GM04503 (cell line): ENCODE measurements at places on chromosomes 3 and 15.
A peak's percentile ranks its signal among the peaks of the same experiment; 100 is the strongest.

GRCh38 chr3:81308306-81308705, 453.1 kb downstream of the GBE1 start:
- DNase-seq, result no peak

- DNase-seq, result peak; percentile 37
Observed at GRCh38 chr15:79970624-79971434, at the start of gene BCL2A1. Gene BCL2A1, minus strand, starts transcription at chr15:79971196. Its CDS starts 77 bp downstream, at chr15:79971119.

- peak; percentile 20 for DNase-seq
Observed at GRCh38 chr3:64533617-64534317, 154.0 kb downstream of the ADAMTS9 start.

DNA sequence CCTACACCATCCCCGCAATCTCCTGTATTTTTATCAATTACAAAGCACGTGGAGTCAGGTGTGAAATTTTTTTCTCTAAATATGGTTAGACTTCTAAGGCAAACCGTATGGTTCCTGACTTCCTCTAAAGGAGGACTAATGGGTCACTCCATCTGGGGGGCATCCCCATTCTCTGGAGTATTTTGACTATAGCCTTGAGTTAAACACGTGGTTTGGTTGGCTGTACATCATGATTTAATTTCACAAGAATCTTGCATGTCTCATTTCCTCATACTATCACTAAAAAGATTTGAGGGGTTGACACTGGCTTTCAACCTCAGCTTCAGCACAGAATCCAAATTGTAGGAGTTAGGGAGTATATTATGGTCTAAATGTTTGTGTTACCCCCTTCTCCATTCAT, 25.3 kb upstream of the ZNF770 start:
- no peak for DNase-seq

GRCh38 chr3:49276475-49277382, at the start of gene C3orf62:
Gene C3orf62, minus strand, starts transcription at chr3:49277232. Its CDS starts 360 bp downstream, at chr3:49276872.
- DNase-seq, result peak; percentile 24

DNA sequence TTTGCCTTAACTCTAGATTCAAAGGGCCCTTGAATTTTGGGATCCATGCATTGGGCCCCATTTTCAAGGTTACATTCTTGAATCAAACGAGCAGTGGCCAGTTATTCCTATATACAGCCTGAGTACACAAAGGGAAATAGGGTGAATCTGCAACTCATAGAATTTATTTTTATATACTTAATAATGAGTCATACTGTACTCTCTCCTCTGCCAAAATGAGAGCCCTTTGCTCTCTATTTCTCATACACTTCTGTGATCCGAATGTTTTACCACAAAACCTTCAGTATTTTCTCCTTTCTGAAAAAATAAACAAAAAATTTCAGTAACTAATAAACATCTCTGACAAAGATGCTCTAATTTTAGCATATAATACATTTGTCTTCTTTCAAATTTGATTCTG, 116.7 kb downstream of the SERPINI1 start:
- no peak for DNase-seq

DNA sequence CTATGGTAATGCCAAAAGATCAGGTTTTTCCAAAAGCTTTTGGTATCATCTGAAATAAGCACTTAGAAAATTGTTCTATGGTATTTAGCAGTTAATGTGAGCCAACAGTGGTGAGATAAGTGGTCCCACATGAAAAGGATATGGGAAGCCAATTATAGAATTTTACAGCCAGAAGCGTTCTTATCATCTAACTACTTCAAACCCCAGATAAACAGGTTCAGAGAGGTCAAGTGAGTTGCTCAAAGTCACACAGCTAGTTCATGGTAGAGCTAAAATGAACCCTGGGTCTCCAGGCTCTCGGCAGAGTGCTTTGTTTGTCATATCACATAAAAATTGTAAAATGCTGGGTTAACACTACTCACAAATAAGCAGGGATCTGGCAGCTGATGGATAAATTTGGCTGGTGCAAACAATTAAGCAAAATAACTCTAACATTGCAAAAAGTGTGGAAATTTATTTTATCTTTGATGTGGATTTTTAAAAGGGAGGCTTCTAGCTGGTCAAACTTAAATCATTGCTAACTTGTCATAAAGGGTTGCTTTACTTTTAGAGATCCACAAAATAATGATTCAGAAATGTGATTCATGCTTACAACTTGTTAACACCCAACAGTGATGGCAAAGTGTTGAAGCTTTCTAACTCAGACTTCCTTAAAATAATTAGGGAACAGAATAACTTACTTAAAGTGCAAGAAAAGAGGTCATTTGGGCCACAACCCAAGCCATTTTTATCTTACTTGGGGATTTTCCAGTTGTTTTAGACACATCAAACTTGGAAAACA, 202.8 kb upstream of the TBC1D5 start:
- peak; percentile 14 for DNase-seq

DNA sequence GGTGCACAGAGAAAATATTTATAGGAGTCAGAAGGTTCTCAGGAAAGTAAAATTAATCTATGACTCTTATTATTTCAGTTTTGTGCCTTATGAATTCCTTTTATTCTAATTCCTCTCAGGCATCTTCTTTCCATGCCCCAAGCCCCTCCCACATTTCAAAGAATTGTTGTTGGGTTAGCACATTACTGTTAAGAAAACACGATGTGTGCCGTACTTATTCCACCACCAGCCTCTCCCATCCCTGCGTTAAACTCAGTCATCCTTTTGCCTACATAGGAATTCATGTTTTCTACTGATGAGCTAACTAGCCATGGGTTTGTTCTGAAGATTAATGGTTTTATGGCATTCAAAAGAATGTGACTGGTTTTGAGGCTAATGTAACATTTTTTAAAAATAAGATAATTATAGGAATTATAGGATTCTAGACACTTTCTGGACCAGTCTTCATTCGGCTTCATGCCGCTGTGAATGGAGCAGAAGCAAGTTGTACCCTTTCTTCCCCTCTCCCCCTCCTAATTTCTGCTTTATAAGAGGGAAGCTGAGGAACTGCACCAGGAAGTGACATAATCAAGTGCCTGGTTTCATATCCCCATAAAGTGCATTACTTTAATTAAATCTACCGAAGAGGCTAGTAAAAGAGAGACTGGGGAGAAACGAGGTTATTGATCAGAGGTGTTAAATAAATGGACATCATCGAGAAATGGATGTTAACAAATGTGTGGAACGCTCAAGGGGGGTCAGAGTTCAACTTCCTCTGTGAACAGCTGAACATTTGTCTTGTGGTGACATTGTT, 12.3 kb upstream of the MB21D2 start:
- DNase-seq, result no peak

- no peak for DNase-seq
Observed at GRCh38 chr3:169286214-169286613, 377.3 kb downstream of the MECOM start.

- no peak for DNase-seq
Observed at GRCh38 chr3:106206146-106206545, 337.3 kb upstream of the CBLB start.
